ENCODE measurements at places on chromosomes 4 and X.

DNA sequence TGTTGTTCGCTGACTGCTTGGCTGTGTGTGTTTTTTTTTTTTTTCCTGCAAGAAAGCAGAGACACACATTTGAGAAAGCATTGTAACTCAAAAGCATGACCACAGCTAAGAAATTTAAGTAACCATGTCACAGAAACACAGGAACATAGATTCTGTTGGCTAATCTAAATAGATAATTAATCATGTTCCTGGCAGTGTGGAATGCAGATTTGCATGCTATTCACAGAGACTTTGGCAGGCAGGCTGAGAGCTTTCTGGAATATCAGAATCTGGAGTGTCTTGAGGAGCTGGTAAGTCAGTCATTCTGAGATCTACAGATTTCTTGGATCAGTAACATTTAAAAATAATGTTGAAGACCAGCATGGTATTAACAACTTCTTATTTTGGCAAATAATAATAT, 33.2 kb upstream of the SMS start:
- DNase-seq = no peak

DNA sequence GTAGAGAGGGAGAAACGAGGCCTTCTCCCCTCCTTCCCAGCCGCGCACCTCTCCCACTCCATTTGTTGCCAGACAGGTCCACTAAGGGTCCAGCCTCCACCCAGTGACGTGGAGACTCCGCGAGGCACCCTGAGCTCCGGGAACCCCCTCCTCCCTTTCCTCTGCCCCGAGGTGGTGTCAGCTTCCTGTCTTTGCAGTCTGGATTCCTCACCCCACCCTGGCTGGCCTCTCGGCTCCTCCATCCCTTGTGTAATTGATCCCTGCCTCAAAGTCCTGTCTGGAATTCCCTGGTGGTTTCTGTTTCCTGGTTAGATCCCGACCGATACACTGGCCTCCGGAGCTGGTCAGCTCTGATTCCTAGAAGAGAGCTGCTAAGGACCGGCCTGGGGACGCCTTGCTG, 105.9 kb upstream of the SCOC start:
- no peak for DNase-seq

DNA sequence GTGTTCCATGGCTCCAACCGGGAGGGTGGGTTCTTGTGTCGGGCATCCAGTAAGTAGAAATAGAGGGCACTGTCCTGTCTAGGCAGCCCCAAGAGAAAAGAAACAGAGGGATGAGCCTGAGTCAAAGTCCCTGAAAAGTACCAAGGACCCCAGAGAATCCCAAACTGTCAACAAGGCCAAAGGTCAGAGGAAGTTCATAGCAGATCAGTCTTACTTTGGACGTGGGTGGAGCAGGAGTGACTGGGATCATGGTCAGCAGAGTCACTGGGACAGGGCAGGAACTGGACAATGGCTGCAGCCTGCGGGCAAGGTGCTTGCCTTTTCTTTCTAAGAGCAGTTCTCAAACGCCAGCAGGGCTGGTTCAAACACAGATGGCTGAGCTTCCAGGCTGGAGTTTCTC, 17.3 kb downstream of the F11 start:
- no peak for DNase-seq

DNA sequence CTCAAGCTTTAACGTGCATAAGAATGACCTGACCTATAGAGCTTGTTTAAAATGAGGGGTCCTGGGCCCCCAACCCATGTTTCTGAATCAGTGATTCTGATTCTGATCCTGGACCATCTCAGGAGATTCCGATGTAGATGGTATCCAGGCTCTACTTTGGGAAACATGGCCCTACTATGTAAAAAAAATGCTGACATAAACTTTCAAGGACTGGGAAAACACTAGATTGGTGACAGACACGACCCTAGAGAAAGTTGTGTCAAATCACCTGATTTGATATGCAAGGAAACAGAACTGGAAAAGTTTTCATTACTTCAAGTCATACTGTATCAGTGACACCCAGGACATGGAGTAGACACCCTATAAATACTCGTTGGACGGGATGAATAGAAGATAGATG, 328.5 kb downstream of the HNRNPD start:
- no peak for DNase-seq

DNA sequence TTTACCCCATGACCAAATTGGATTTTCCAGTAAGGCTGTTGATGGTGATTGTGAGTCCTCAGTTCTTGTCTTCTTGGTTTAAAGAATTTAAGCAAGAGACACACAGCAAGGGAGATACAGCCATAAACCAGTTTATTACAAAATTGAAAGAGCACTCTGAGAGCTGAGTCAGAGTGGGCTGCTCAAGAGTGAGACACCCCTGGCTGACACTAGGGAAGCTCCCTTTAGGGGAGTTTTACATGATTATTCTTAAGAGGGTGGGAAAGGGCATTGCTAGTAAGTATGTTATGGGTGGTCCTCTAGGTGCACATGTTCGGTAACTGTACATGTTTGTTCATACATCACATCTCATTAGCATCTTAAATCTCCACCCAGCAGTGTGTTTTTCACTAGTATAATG, 18.8 kb upstream of the ZNF81 start:
- DNase-seq = no peak

DNA sequence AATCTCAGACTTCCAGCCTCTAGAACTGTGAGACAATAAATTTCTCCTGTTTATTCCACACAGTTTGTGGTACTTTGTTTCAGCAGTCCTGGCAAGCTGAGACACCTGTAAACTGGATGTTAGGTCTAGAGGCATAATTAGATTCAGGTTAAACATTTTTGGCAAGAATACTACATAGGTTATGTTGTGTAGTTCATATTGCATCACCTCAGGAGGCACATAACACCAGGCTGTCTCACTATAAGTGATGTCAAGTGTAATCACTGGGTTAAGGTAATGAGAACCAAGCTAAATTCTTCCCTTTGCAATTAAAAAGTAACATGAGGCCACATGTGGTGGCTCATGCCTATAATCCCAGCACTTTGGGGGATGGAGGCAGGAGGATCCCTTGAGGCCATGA, 214.2 kb downstream of the ZNF674 start:
- no peak for DNase-seq
